ENCODE measurements at places on chromosomes 2 and 18.

DNA sequence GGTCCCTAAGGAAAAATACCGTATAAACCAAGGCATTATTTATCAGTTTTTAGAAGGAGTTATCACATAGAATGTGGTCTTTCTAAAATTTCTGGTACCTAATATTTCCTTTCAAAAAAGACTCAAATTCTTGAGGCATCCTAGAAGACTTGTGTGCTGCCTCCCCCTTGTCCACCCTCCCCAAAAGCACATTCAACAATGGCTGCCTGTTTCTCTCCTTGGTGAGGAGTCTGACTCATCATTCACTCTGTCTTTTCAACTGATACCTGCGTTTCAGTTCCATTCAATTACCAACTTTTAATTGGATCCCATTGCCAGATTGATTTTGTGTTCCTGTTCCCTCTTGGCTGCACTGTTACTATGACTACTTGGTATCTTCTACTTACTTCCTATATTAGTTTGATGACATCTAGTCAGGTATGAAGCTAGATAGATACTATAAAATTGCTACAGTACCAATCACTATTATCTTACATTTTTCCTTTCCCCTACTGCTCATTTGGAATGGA lies 72.9 kb downstream of the XRCC5 start:
- H3K4me1 ChIP-seq: peaks cover 10% of the 10 kb centered on the region
- no peak for DNase-seq
- no peaks in the 10 kb centered on the region for H3K27me3 ChIP-seq
- H3K36me3 ChIP-seq: peaks cover 7% of the 10 kb centered on the region

DNA sequence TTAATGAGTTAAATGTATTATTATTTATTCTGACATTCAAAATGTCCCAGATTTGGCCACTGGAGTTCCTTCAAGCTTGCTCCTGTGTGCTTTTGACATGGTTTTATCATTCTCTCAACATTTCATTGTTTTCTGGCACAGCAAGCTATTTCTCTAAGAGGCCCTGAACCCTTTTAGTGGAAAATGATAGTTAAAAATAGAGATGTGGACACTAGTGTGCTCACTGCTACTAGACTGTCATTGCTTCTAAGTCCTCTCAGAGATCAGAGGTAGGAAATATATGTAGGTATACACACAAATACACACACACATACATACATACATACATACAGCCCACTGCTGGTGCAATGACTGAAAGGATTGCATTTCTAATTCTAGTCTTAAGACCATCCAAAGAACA lies 25.5 kb downstream of the WDPCP start:
- H3K36me3 ChIP-seq: no peaks in the 10 kb centered on the region
- H3K27ac ChIP-seq: no peak overlapping the region
- no peak for DNase-seq
- H3K27me3 ChIP-seq: no peaks in the 10 kb centered on the region

DNA sequence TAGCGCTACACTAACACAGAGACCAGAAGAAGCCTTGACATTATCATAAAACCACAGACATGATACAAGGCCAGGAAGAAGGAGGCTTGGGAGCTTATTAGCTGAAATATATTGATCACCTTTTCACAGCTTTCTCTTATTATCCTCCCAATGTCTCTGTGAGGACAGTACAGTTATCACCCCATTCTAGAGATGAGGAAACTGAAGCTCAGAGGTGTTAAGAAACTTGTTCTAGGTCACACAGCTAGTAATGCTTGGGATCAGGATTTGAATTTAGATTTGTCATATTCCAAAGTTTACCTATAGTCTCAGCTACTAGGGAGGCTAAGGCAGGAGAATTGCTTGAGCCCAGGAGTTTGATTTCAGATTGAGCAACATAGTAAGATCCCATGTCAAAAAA lies 44.6 kb upstream of the LTBP1 start:
- DNase-seq: no peak
- no peak overlapping the region for H3K4me3 ChIP-seq
- no peaks in the 10 kb centered on the region for H3K27me3 ChIP-seq
- H3K4me1 ChIP-seq: peaks cover 3% of the 10 kb centered on the region

- H3K4me1 ChIP-seq: no peaks in the 10 kb centered on the region
- no peaks in the 10 kb centered on the region for H3K27me3 ChIP-seq
- DNase-seq: no peak
Measured at GRCh38 chr2:129174143-129174542, 805.3 kb upstream of the RAB6C start.

GRCh38 chr2:86274265-86274917 lies 63.0 kb downstream of the REEP1 start:
- no peak for DNase-seq
- H3K4me1 ChIP-seq: peaks cover 3% of the 10 kb centered on the region
- H3K36me3 ChIP-seq: no peaks in the 10 kb centered on the region
- H3K27ac ChIP-seq: no peak overlapping the region
- no peaks in the 10 kb centered on the region for H3K27me3 ChIP-seq

DNA sequence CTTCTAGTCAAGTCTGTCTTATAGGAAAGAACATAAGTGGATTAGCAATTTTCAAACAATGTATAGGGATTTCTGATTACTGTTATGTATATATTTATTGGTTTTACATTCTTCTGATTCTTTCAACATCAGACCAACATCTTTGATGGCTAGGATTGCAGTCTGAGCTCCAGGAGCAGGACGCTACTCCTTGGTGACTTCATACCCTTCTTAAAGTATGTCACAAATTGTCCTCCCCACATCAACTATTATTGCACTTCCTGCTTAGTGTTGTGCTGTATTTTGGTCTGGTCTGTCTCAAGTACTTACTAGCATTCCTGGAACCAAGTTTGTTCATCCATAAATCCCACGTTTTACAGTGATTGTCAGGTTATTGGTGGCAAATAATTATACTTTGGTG lies 49.0 kb downstream of the MAP2 start:
- no peak for DNase-seq
- no peak overlapping the region for H3K4me3 ChIP-seq
- no peaks in the 10 kb centered on the region for H3K36me3 ChIP-seq

DNA sequence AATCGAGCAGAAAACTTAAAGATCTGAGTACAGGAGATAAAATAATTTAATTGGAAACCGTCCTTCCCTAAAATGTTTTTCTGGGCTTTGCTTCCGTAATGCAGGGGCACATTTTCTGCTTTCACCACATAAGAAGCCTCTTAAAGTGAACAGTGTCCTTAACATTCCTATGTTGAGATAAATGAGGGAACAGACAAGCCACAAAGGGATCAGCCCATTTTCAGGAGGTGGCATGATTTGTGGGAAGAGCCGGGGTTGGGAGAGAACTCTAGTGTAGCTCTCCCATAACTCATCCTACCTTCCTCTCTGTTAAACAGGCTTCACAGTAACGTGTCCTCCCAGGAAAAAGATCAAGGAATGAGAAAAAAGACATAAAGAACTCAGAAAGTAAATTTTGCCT lies 56.9 kb upstream of the ACVR1C start:
- no peak overlapping the region for H3K4me3 ChIP-seq
- H3K4me1 ChIP-seq: no peaks in the 10 kb centered on the region
- no peak for DNase-seq
- H3K27ac ChIP-seq: no peak overlapping the region
- H3K36me3 ChIP-seq: no peaks in the 10 kb centered on the region
- no peaks in the 10 kb centered on the region for H3K27me3 ChIP-seq

DNA sequence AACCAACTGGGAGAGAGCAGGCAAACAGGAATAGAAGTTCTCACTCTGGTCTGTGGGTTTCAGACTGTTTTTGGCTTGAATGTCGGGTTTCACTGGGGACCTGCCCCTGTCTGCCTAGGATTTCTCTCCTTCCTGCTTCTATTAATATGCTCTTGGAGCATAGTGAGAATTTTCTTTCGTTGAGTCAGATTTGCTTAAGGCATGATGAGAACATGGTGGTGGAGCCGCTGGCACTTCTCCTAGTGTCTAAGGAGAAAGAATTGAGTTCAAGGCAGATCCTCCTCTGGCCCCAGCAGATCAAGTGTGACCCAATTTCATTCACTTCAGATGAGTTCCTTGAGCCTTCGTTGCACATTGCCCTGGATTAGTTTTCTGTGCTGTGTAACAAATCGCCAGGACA lies 103.9 kb upstream of the HS6ST1 start:
- peak overlapping the region; percentile 93 for H3K27ac ChIP-seq
- no peaks in the 10 kb centered on the region for H3K36me3 ChIP-seq
- no peaks in the 10 kb centered on the region for H3K27me3 ChIP-seq
- H3K4me3 ChIP-seq: peak overlapping the region; percentile 26
- DNase-seq: no peak
- peaks cover 48% of the 10 kb centered on the region for H3K4me1 ChIP-seq

- H3K36me3 ChIP-seq: no peaks in the 10 kb centered on the region
- H3K4me1 ChIP-seq: peaks cover 2% of the 10 kb centered on the region
- H3K27me3 ChIP-seq: no peaks in the 10 kb centered on the region
- H3K27ac ChIP-seq: no peak overlapping the region
Measured at GRCh38 chr18:9694952-9695495, 13.1 kb upstream of the RAB31 start.

GRCh38 chr2:186093174-186093573 lies 354.6 kb downstream of the FSIP2 start:
- H3K36me3 ChIP-seq: no peaks in the 10 kb centered on the region
- H3K27me3 ChIP-seq: no peaks in the 10 kb centered on the region
- H3K4me1 ChIP-seq: no peaks in the 10 kb centered on the region

GRCh38 chr2:136407117-136407951 lies 289.4 kb upstream of the CXCR4 start:
- H3K27me3 ChIP-seq: no peaks in the 10 kb centered on the region
- H3K4me3 ChIP-seq: no peak overlapping the region
- no peaks in the 10 kb centered on the region for H3K4me1 ChIP-seq
- DNase-seq: no peak
- H3K36me3 ChIP-seq: no peaks in the 10 kb centered on the region

GRCh38 chr2:144469798-144470197 lies 50.1 kb downstream of the ZEB2 start:
- no peaks in the 10 kb centered on the region for H3K27me3 ChIP-seq
- no peak overlapping the region for H3K4me3 ChIP-seq
- no peak for DNase-seq
- no peak overlapping the region for H3K27ac ChIP-seq
- peaks cover 43% of the 10 kb centered on the region for H3K4me1 ChIP-seq

GRCh38 chr2:151614606-151615306 lies 119.5 kb downstream of the NEB start:
- H3K27ac ChIP-seq: no peak overlapping the region
- no peak overlapping the region for H3K4me3 ChIP-seq
- no peaks in the 10 kb centered on the region for H3K36me3 ChIP-seq
- no peak for DNase-seq

GRCh38 chr18:26342646-26343045 lies 116.4 kb downstream of the TAF4B start:
- DNase-seq: no peak
- no peaks in the 10 kb centered on the region for H3K4me1 ChIP-seq
- H3K27ac ChIP-seq: no peak overlapping the region
- H3K36me3 ChIP-seq: no peaks in the 10 kb centered on the region
- no peaks in the 10 kb centered on the region for H3K27me3 ChIP-seq
- H3K4me3 ChIP-seq: no peak overlapping the region

DNA sequence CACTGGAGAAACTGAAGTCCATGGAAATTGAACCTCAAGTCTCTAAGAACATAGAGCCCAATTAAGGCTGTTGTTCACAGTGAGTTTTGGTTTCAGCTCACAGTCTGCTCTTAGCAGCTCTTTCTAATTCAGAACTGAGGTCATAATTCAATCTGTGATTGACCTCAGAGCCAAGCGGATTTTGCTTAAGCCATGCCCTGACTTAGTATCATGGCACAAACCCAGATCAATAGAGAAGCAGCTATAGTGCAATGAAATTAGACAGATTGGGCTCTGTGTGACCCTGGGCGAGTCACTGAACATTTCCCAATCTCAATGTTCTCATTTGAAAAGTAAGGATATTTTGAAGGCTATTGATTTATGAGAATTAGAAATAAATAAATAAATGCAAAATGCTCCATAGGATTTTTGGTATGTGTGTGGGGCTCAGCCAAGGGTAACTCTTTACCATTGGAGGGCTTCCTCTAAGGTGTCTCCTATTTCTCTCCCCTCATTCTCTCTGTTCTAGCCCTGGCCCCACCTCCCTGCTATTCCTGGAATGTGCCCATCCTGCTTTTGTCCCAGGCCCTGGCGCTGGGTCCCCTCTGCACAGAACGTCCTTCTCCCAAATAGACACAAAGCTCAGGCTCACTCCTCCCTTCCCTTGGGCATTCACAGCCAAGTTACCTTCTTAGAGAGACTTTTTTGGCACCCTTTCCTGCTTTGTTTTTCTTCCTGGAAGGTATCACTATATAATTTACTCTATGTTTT lies 239.6 kb downstream of the LPIN1 start:
- H3K4me3 ChIP-seq: no peak overlapping the region
- no peaks in the 10 kb centered on the region for H3K4me1 ChIP-seq
- no peak for DNase-seq
- no peak overlapping the region for H3K27ac ChIP-seq
- H3K27me3 ChIP-seq: no peaks in the 10 kb centered on the region

DNA sequence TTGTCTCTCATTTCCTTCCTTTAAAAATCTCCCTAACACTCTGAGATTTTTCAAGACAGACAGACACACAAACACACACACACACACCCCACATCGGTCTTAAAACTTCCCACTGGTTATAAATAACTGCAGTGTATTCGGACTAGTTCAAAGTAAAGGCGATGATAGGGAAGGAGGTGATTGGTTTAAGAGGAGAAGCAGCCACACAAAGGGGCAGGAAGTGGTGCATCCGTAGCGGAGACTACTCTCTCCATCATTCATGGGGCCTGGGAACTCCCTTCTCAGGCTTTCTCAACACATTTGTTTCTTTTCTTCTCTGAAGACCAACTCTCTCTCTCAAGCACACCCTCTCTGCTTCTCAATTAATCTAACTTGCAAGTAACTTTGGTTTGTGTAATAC lies 149.1 kb upstream of the DPP10 start:
- H3K4me1 ChIP-seq: peaks cover 12% of the 10 kb centered on the region
- no peaks in the 10 kb centered on the region for H3K36me3 ChIP-seq
- no peak overlapping the region for H3K4me3 ChIP-seq
- no peaks in the 10 kb centered on the region for H3K27me3 ChIP-seq
- no peak for DNase-seq
- no peak overlapping the region for H3K27ac ChIP-seq

DNA sequence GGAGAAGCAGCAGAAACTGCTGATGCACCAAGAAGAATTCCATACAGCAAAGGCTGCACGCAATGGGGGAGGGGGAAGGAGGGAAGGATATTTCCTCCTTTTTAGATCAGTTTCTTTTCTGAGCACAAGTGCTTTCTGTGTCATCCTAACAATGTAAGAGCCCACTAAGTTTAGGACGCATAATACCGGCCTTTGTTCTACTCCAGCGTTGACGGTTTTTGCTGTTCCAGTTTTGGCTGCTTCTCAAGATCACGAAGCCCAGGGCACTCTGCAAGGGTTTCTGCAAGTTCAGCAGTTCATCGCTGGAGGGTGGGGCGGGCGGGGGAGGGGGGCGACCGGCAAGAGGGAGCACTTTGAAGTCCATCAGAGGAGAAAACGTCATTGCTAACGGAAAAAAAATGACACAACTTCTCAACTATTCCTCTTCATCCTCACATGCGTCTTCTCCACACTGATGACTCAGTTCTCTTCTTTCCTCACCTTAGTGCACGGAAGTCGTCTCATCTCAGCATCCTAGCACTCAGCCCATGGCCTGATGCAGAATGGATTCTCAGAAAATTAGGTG lies 8.7 kb downstream of the FAM178B start:
- no peaks in the 10 kb centered on the region for H3K27me3 ChIP-seq
- H3K36me3 ChIP-seq: no peaks in the 10 kb centered on the region
- H3K4me1 ChIP-seq: no peaks in the 10 kb centered on the region
- DNase-seq: no peak
- no peak overlapping the region for H3K4me3 ChIP-seq

GRCh38 chr2:27967076-27967475 lies 76.5 kb downstream of the BABAM2 start:
- no peak overlapping the region for H3K27ac ChIP-seq
- no peaks in the 10 kb centered on the region for H3K36me3 ChIP-seq
- H3K4me3 ChIP-seq: no peak overlapping the region
- H3K27me3 ChIP-seq: no peaks in the 10 kb centered on the region

- no peaks in the 10 kb centered on the region for H3K27me3 ChIP-seq
- H3K4me1 ChIP-seq: peaks cover 10% of the 10 kb centered on the region
- H3K27ac ChIP-seq: no peak overlapping the region
- no peak for DNase-seq
- H3K36me3 ChIP-seq: no peaks in the 10 kb centered on the region
- H3K4me3 ChIP-seq: no peak overlapping the region
Measured at GRCh38 chr2:106960683-106961161, 74.8 kb upstream of the ST6GAL2 start.

Measured in thoracic aorta (tissue), 2 donors.